T-cell (primary cell): ENCODE measurements at places on chromosomes 3 and 15. TPM values are rescaled to one million over a fixed set of nuclear protein-coding genes. Genes with fewer than 3 reads are reported as not detected.

GRCh38 chr15:67824197-67824968, 926 bp upstream of the SKOR1 start:
- H3K27me3 ChIP-seq: peaks cover 92% of the 10 kb centered on the region
- DNase-seq: no peak
- H3K4me3 ChIP-seq: peak overlapping the region; percentile 32
- H3K36me3 ChIP-seq: no peaks in the 10 kb centered on the region
- H3K4me1 ChIP-seq: peaks cover 7% of the 10 kb centered on the region

GRCh38 chr3:20503394-20504082, 317.5 kb upstream of the SGO1 start:
- no peaks in the 10 kb centered on the region for H3K4me1 ChIP-seq
- H3K27ac ChIP-seq: no peak overlapping the region
- H3K27me3 ChIP-seq: no peaks in the 10 kb centered on the region
- no peak for DNase-seq
- no peaks in the 10 kb centered on the region for H3K36me3 ChIP-seq
- H3K4me3 ChIP-seq: no peak overlapping the region

- no peak overlapping the region for H3K4me3 ChIP-seq
- H3K27me3 ChIP-seq: no peaks in the 10 kb centered on the region
- no peak for DNase-seq
- H3K27ac ChIP-seq: no peak overlapping the region
- peaks cover 4% of the 10 kb centered on the region for H3K36me3 ChIP-seq
These were observed 31.3 kb upstream of the EBLN2 start for GRCh38 chr3:73030073-73030597.

GRCh38 chr3:32307591-32307990, 69.1 kb downstream of the CMTM8 start:
- H3K4me3 ChIP-seq: no peak overlapping the region
- H3K27me3 ChIP-seq: no peaks in the 10 kb centered on the region
- no peaks in the 10 kb centered on the region for H3K36me3 ChIP-seq
- H3K27ac ChIP-seq: no peak overlapping the region

The ALDH1L1 gene
- 0.19 TPM for total RNA-seq

DNA sequence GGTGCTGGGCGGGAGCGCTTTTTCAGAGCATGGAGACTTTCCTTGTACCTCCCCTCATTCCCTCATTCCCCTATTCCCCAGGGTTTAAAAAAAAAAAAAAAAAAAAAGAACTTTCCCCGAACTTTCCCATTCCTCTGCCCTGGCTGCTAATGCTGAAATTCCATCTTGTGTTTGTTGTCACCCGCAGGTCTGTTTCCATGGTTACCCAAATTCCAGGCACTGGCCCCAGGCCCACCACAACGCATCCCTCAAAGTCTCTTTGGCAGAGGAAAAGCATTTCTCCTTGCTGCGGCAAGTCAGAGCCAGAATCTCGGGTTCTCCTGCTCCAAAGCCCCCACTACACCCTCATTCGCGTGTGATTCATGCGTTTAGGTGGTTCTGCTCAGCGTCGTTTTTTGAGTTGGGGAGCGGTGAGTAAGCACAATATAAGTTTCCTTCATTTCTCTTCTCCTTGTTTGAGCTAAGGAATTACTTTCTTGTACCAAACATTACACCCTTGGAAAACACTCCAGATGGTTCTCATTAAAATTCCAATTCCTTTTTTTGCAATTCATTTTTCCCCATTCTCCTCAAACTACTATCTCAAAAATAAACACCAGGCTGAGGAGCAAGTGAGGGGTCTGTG, 21.6 kb downstream of the ANAPC13 start:
- DNase-seq: no peak
- no peaks in the 10 kb centered on the region for H3K4me1 ChIP-seq
- no peak overlapping the region for H3K4me3 ChIP-seq

The SKIC8 gene
- 33.5 TPM for total RNA-seq

The SH3GL3 gene
- not detected for total RNA-seq

GRCh38 chr3:73516631-73517030, 108.1 kb downstream of the PDZRN3 start:
- H3K4me1 ChIP-seq: no peaks in the 10 kb centered on the region
- H3K27me3 ChIP-seq: no peaks in the 10 kb centered on the region
- H3K36me3 ChIP-seq: no peaks in the 10 kb centered on the region
- no peak overlapping the region for H3K27ac ChIP-seq

DNA sequence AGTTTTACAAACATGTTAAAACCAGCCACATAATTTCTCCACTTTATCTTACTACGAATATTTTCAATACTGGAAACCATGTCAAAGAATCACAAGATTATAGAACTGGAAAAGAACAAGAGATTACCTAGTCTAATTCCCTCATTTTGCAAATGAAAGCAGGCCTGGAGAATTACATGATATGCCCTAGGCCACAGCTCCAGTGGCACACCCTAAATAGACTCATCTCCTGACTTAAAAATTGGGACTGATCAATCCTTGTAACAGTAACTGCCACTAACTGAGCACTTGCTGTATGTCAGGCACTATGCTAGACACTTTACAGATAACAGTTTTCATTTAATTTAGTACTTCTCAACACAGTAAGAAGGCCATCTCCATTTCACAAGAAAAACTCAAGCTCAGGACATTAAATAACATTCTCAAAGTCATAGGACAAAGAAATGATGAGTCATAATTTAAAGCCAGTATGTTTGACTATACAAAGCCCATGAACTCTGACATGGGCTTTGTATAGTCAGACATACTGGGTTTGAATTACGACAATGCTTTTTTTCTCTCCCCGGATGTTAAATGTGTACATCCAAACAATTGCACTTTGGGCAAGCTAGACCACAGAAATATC, 9.4 kb downstream of the IGSF11 start:
- H3K27ac ChIP-seq: no peak overlapping the region
- H3K27me3 ChIP-seq: no peaks in the 10 kb centered on the region
- no peaks in the 10 kb centered on the region for H3K36me3 ChIP-seq
- H3K4me3 ChIP-seq: no peak overlapping the region

The USP13 gene
- total RNA-seq: 6.3 TPM

The GCSAM gene
- total RNA-seq: 15.8 TPM

DNA sequence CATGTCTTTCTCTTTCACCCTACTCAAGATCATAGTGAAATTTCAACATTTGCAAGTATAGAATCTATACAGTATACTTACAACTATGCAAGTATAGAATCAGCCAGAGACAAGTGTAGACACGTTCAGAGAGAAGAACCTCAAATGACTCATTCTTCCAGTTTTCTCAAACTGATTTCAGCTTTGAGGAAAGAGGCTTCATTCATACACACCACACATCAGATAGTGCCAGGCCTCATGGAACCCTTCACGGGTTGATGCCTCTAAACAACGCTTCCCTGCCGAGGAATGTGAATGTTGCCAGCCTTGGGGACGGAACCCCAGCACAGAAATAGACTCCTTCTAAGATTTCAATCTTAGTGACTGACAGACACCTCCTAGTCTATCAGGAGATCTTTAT, 135.7 kb downstream of the FOXP1 start:
- H3K27ac ChIP-seq: peak overlapping the region; percentile 94
- H3K4me3 ChIP-seq: no peak overlapping the region
- no peaks in the 10 kb centered on the region for H3K36me3 ChIP-seq
- no peak for DNase-seq
- H3K4me1 ChIP-seq: peaks cover 84% of the 10 kb centered on the region

DNA sequence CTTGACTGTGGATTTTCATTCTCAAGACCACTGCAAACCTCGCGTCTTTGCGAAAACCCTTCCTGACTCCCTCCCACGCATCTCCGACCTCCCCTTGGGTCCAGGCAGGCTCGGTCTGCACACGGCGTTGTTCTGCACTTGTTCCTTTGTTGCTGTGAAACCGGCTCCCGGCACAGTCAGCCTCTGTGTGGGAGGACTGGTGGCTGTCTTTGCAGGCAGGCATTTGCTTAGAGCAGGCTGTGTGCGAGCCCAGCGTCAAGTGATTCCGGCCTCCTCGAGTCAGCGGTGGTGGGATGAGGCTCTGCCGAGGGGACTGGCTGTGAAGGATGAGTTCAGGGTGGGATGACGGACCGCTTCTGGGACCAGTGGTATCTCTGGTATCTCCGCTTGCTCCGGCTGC, 102.6 kb upstream of the ROPN1 start:
- H3K27ac ChIP-seq: no peak overlapping the region
- H3K4me3 ChIP-seq: no peak overlapping the region
- no peaks in the 10 kb centered on the region for H3K4me1 ChIP-seq
- H3K36me3 ChIP-seq: no peaks in the 10 kb centered on the region
- H3K27me3 ChIP-seq: peaks cover 27% of the 10 kb centered on the region
- no peak for DNase-seq
